ENCODE measurements at places on chromosomes 16 and 17.

- no peak for DNase-seq
These were observed 2.0 kb downstream of the TUBD1 start for GRCh38 chr17:59890720-59891119.

- no peak for DNase-seq
These were observed 186.4 kb upstream of the CHMP6 start for GRCh38 chr17:80805032-80805751.

GRCh38 chr16:12337871-12338655 is 361.5 kb downstream of the SNX29 start:
- no peak for DNase-seq

- no peak for DNase-seq
These were observed 15.1 kb upstream of the BBS2 start for GRCh38 chr16:56534847-56535383.

DNA sequence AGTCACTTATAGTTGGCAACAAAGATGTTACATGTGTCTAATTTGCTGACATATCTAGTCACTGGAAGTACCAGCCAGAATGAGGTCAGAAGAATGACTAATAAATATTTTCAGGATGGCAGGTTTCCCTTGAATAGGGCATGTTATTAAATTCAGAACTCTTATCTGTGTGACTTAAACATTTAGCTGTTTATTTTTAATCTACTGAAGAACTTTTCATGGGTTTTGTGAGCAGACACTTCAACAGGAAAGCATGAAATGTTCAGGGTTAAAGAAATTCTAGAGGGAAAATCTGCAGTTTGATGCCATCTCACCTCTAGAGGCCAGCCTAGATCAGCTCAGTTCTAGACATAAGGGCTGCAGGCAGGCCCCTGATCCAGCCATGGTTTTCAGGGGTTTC is 13.2 kb downstream of the JPT2 start:
- no peak for DNase-seq

- no peak for DNase-seq
These were observed 8.8 kb downstream of the MLYCD start for GRCh38 chr16:83907631-83908250.

GRCh38 chr16:2881783-2882649 is 999 bp upstream of the FLYWCH2 start:
- no peak for DNase-seq

DNA sequence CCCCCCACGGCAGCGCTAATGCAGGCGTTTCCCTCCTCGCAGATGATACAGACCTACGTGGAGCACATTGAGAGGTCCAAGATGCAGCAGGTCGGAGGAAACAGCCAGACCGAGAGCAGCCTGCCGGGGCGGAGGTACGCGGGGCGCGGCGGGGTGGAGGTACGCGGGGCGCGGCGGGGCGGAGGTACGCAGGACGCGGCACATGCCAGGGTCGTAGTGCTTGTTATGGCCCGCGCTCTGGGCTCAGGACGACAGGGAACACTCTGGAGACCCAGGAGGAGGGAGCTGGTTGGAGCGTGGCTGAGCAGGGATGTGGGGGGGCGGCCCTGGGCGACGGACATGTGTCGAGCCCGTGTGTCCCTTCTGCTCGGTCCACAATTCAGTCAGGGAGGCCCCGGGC is 23.4 kb downstream of the MAPK8IP3 start:
- DNase-seq = no peak

DNA sequence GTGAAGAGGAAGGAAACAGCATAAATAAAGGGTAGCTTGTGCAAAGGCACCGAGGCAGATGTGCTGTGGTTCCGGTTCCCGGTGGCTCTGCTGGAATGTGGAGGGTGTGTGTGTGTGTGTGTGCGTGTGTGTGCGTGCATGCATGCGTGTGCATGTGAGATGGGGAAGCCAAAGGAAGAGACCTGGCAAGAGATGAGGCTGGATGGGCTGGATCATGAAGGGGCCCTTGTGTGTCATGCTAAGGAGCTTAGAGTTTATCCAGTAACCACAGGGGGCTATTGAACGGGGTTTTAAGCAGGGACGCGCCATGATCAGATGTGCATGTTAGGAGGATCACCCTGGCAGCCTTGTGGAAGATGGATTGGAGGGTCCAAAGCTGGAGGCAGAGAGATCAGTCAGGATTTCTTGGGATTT is 8.3 kb downstream of the WSCD1 start:
- no peak for DNase-seq

DNA sequence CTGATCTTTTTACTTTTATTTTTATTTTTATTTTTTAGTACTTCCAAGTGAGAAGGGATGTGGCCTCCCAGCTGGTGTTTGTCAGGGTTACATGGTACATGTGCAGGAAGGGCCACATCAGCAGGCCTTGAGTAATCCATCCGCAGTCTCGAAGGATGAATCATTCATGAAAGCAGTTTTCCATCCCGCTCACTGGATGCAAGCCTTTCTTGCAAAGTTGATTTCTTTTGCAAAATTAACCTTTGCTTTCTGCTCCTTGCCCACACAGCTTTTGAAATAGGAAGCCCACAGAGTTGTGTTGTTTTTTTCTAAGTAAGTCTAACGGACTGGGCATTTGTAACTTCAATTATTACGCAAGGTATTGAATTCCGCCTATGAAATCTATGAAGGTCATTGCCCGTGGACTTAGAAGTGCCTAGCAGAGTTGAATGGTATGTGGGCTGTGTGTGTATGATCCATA is 157.4 kb downstream of the PRKCA start:
- DNase-seq = no peak

DNA sequence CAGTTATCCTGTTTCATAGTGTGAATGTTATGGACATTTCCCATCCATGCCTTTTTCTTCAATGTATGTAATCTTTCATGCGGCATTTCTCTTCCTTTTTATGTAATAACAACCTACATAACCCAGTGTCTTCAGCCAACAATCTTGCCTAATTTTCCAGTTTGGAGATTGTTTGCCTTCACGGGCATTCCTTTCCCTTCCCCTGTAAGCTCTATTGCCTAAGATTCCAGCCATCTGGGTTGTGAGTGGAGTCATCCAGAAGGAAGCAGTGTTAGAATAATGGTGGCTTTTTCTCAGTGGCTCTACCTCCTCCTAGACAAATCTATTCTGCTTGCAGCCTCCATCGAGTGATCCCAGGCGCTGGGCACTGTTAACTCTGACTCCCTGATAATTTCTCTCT is 22.3 kb downstream of the SYCE1L start:
- no peak for DNase-seq

DNA sequence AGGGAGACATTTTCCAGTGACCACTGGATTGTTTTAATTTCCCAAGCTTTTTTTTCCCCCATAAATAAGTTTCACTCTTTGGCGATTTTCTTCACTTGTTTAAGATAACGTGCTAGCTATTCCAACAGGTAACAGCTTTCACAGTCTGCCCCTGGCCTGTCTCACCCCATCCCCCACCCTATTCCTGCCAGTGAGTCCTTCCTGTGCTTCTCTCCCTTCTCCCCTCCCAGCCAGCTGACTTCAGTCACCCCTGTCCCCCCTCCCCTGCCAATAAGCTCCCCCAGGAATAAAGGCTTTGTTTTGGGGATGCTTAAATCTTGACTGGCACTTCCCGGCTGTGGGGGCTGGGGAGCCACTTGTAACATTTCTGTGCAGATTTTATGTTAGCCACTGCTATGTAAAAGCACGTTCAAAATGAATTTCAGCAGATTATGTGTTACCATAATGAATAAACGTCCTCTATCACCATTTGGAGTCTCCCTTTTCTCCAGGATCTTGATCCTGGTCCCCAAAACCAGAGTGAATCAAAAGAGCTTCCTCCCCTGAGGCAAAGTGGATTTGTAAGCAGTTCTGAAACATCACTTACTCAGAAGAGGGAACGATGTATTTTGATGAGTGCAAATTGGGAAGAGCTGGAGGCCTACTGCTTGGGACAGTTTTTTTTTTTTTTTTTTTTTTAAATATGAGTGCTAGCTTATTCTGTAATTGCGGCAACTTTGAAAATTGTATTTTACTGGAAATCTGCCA is 58.2 kb downstream of the IGF2BP1 start:
- no peak for DNase-seq

DNA sequence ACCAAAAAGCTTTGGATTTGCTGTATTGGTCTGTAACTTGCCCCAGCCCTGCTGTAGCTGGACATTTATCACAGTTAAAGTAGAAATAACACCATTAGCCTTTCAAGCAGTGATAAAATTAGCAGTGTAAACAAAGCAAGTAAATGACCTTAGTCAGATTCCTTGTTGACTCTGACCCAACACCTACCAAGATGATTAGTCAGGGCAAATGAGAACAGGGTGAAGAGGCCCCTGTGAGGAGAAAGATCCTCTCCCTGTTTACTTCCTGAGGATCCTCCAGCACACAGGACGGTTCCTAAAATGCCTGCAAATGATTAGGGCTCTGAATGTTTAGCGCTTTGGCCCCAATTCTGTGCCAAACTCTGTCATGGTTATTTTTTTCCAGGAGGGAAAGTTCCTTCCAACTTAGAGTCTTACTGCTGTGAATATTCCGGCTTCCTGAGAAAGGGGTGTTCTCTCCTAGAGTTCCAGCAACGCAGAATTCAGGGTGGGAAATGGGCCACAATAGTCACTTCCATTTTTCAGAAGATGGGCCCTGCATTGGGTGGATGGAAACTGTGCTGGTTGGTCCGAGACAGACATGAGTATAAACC is 259.0 kb upstream of the MYOCD start:
- no peak for DNase-seq

GRCh38 chr16:27549464-27549745 is 308 bp downstream of the GTF3C1 start:
- no peak for DNase-seq

- no peak for DNase-seq
These were observed 78.8 kb upstream of the ANKFN1 start for GRCh38 chr17:56074361-56074890.

DNA sequence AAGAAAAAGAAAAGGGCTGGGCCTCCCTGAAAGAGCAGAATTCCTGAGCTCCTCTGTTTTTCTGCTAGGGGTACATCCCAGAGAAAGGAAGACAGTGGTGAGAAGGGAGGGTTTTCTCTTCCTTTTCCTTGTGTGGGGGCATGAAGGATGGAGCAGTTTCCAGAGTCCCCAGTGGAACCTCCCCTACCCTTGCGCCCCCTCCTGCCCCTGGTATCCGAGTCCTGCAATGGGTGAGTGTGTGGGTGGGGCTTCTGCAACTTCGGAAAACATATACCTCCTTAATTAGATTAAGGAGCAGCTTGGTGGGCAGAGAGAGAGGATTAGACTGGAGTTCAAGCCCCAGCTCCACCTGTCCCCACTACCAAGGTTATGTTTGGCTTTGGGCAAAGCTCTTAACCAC is 5.4 kb upstream of the GIP start:
- no peak for DNase-seq

- no peak for DNase-seq
These were observed 1.9 kb downstream of the DUS1L start for GRCh38 chr17:82063424-82064415.

DNA sequence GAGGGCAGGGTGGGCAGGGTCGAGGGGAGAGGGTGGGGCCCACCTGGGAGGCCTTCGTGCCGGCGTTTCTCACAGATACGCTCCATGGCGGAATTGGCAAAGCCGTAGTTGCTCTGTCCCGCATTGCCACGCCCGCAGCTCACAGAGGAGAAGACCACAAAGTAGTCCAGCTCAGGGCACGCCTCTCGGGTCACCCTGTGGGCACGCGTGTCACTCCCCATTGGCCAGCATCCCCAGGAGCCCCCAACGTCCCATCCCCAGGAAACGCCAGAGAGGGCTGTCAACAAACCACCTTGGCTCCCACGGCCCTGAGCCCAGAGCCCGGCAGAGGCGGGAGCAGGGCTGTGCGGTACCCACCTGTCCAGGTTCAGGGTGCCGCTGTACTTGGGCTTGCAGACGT is 16.1 kb downstream of the FASN start:
- no peak for DNase-seq

DNA sequence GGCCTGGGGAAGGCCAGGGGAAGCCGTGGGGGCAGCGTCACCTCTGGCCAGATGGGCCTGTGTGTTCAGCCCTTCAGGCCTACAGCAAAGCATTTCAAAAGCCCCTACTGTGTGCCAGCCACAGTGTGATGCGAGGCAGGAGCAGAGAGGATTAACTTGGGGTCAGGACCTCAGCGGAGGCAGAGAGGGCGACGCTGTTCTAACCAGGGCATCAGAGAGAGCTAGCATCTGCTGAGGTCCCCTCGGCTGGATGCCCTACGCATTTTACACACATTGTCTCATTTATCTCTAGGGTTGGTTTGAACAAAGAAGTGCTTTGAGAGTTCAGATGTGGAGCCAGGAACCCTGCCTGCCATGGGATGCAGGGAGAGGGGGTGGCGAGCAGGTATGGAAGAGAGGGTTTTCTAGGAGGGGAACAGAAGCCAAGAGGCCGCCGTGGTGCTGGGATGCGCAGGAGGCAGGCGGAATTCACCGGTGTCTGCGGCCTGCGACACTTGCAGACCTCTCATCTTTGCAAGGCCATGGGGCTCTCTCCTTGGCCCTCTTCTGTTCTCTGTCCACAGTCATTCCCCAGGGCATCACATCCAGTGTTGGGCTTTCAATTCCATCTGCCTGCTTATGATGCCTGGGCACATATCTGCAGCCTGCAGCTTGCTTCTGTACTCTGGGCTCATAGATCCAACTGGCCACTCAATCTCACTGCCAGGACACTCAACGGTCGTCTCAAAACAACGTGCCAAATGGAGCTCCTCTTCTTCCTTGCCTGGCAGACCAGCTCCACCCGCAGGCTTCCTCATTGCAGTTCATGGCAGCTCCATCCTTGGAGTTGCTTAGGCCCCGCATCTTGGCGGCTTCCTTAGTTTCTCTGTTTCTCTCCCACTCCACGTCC is 8.1 kb upstream of the NKD1 start:
- no peak for DNase-seq

- DNase-seq = no peak
These were observed 9.7 kb downstream of the RHBDF2 start for GRCh38 chr17:76491271-76492122.

GRCh38 chr17:42852351-42852750 is 1.4 kb downstream of the AOC3 start:
- no peak for DNase-seq

DNA sequence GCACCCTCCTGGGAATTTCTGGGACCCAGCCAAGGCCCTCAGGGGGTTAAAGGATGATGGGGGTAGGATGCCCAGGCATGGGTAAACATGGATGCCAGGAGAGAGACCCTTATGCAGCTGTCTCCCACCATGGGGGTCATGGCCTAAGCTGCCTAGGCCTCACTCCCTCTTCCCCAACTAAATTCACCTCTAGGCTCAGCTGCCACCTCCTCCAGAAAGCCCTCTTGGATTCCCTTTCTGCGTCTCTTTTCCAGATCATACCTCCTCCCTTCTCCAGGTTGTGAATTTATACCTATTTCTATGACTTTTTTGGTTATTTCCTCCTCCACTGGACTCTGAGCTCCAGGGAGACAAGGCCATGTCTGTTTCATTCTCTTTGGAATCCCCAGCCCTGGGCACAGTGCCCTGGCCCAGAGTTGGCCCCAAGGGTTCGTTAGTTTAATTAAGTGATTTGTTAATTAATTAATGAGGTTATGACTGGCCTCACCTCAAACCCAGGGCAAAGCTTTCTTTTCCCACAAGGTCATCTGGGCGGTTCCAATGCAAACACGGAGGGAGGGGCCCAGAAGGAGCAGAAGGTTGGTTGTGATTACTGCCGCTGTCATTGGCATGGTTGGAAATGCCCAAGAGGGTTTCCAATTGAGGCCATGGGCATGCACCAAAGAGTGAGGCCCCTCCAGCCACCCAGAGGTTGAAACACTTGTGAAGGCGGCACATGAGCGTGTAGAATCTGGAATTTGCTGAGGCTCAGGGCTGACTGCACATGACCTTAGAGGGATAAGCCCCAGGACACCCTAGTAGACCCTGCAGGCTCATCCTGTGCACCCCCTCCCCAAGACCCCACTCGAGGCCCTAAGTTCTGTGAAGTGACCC is 6.9 kb upstream of the KRT17 start:
- no peak for DNase-seq

- no peak for DNase-seq
These were observed 42.5 kb downstream of the AKAP10 start for GRCh38 chr17:19935169-19935568.

Measured in hypothalamus (tissue), 51 donors.